ENCODE measurements at places on chromosomes 3 and 15.

DNA sequence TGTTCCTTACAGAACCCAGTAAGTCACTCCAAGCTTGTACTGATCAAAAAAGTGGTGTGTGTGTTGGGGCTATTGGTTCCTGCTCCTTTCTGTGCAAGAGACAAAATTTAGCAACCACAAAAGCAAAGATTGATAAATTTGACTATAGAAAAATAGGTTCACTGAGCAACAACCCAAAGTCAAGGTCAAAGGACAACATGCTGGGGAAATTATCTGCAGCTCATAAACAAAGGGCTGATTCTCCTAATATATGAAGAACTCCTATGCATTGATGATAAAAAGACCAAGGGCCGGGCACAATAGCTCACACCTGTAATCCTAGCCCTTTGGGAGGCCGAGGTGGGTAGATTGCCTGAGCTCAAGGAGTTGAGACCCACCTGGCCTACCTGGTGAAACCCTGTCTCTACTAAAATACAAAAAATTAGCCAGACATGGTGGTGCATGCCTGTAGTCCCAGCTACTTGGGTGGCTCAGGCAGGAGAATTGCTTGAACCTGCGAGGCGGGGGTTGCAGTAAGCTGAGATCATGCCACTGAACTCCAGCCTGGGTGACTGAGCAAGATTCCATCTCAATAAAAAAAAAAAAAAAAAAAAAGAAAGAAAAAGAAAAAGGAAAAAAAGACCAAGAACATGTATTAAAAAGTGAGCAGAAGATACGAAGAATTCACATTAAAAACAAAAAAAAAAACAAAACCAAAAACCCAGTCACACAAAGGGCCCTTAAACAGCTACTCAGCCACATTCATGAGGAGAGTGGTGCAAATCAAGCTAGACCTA, 29.8 kb downstream of the PPCDC start:
- no peak for DNase-seq

DNA sequence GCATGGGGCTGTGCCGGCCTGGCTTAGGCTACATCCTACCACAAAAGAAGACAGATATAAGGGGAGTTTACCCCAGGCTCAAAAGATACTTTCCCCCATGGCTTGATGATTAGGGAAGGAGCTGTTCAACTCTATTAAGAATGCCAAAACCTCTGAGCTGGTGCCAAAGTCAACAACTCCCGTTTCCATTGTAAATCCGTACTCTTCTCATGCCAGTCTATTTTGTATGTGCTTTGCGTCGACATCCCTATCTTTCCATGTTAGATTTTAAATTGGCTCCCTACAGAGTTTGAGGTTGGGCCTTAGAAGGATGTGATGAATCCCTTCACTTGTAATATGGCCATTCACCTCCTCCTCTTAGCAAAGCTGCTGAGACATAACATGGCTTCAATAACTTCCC, 46.9 kb downstream of the RLBP1 start:
- no peak for DNase-seq

GRCh38 chr3:67601919-67602608, 52.3 kb downstream of the SUCLG2 start:
- no peak for DNase-seq

DNA sequence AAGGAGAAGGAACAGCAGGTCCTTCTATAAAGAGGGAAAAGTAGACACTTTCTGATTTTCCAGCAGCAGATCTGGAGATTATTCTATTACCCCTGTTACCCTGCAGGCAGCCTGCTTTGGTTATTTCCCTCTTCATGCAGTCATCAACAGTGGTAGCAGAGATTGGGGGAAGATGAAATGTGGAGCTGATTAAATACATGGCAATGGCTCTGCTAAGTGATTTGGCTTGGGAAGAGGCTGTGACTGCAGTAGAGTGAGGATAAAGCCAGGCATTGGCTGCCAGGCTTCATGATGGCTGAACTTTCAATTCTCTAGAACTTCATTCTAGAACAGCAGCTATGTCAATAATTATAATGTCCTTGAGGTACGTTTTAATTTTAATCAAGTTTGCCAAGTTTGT, 29.1 kb downstream of the PTX3 start:
- DNase-seq = no peak

DNA sequence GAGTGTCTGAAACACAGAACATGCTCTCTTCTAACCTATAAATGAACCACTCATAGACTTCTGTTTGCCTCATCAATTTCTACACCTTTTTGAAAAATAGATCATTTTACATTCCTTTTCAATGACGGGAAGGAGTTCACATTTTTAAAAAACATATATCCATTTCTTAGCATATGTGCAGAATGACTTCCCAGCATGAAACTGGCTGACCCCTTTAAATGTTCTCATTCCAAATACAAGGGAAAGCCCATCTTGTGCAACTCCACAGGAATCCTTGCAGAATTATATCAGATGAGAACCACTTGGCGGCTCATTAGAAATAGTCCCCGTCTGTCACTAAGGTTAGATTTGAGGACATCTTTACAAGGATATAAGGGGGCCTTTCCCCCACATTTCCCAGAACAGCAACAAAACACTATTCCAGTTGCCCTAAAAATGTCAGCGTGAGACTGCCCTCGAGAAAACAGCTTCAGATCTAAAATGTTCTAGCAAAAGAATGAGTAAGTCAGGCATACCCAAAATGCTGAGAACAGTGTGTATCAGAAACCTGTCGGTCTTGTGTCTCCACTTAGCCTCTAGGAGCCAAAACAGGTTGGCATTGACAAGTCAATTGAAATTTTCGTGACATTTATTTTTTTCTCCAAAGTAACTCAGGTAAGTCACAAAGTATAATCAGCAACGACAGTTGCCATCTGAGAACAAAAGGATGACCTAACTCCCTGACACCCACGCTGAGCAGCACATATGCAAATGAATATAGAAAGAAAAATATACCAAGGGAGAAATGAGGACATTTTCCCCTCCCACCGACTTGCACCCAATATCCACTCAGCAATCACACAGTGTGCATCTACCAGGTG, 63.1 kb downstream of the FOXP1 start:
- DNase-seq = no peak

GRCh38 chr3:179565496-179565895, 2.8 kb downstream of the ACTL6A start:
- DNase-seq = no peak

GRCh38 chr3:188956839-188957489, 214.8 kb upstream of the TPRG1 start:
- peak; percentile 31 for DNase-seq

DNA sequence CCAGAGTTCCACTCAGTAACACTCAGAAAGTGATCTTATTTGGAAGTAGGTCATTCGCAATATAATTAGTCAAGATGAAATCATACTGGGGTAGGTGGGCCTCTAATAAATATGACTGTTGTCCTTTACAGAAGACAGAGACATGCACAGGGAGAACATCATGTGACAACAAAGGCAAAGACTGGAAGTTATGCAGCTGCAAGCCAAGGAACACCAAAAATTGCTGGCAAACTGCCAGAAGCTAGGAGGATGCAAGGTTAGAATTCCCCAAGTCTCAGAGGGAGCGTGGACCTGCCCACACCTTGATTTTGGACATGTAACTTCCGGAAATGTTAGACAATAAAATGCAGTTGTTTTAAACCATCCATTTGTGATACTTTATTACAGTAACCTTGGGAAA, 471.5 kb upstream of the AGTR1 start:
- no peak for DNase-seq

DNA sequence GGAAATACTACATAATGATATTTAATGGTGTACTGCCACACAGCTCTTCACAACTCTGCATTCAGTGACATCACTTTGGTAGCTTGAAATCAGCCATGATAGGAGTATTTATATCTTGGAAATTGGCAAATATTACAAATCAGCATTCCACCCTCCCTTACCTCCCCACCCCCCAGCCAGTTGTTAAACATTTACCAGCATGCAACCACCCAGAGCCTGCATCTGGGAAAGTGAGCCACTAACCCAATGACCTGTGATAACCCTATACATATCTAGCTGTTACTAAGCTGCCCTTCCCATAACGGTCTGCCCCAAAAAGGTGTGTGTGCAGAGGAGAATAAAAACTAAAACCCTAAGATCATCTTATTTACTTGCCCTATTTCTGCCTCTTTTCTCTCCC, 44.6 kb upstream of the SATB1 start:
- DNase-seq = no peak

DNA sequence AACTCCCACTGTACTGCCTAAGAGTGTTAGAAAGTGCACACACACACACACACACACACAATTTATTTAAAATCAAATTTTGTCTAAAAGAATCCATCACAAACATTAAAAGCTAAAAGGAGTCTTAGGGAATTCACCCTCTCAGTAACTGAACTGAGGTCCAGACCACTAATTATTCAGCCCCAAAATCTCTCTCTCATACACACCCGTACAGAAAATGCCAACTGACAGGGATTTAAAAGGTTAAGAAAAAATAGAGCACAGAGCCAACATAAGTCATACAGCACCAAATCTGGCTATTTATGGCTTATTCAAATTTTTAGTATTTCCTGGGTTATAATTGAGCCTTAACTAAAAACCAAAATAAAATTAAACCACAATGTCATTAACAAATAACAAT, 20.7 kb downstream of the GBE1 start:
- DNase-seq = no peak

- no peak for DNase-seq
Observed at GRCh38 chr3:71956069-71956340, 171.1 kb upstream of the PROK2 start.

- no peak for DNase-seq
Observed at GRCh38 chr3:62870321-62870720, 4.9 kb downstream of the CADPS start.

- DNase-seq = no peak
Observed at GRCh38 chr15:99957642-99958013, 224.4 kb upstream of the LYSMD4 start.

DNA sequence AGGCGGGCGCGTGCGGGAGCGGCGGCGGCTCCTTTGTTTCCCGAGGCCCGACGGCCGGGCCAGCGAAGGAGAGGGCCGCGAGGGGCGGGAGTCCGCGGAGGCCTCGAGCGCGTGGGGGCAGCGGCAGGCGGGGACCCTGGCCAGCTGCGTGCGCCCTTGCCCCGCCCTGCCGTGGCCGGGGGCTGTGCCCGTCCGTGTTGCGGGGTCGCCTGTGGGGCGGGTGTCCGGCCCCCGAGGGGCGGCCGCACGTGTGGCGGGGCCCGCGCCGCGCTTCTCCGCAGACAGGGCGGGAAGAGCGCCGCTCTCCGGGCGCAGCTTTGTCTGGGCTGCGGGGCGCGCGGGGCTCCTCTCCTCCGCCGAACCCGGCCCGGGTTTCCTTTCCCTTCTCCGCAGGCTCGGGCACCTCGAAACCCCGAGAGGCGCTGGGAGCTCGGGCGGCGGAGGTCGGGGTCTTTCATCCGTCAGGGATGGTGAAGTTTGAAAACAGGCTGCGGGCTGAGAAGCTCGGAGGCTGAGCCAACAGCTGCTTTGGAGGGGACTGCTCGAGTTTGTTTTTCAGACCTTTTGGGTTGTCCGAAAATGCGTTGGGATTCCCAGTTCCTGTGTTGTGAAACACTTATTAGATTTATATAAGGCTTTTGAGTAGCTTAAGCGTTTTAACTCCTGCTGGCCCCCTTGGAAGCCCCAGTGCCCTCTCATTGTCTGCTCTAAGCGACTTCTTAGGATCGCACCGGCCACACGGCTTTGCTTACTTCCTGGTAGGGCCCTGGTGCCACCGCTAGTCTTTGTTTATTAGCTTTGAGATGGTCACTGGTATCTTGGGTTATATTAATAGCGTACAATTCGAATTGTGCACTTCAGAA, 817 bp downstream of the USP3 start:
- peak; percentile 25 for DNase-seq

GRCh38 chr15:45456212-45457106, 66.1 kb downstream of the SLC30A4 start:
- DNase-seq = no peak

- DNase-seq = peak; percentile 64
Observed at GRCh38 chr3:13420045-13420830, at the start of gene NUP210. TSS of gene NUP210 (minus strand) at chr3:13420322. CDS start at chr3:13420226, 96 bp downstream.

DNA sequence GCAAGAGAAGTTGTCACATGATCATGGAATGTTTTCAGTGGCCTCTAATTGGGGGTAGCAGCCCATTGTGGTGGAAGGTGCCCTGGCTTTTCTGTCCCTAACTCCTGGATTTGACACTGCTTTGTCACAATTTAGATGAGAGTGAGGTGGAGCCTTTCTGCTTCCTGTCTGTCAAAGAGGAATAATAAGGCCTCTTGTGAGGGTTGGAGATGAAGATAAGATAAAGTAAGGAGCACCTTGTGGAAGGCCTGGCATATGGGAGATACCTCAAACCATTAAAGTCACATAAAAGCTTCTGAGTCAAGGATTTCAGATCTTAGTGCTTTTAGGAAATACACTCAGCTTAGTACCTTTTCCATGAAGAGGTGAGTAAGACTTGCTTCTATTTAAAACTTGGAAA, 172.6 kb upstream of the FAM3D start:
- no peak for DNase-seq

DNA sequence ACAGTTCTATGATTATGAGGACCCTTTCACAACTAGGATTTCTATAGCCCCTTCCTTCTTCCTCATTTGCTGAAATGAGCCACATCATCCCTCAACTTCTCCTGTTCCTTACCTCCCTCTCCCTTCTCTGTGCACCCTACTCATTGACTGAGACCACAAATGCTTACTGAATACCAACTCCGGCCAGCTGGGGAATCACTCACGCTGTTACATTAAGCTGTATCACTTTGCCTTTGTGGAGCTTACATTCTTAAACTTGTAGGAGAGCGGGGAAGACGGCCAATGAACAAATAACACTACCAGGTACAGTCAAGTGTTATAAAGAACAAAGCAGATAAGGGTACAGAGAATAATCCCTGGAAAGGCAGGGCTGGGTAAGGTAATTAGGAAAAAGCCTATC, 5.7 kb downstream of the SUCLG2 start:
- DNase-seq = no peak

- DNase-seq = no peak
Observed at GRCh38 chr3:128495435-128495970, 2.5 kb upstream of the GATA2 start.

DNA sequence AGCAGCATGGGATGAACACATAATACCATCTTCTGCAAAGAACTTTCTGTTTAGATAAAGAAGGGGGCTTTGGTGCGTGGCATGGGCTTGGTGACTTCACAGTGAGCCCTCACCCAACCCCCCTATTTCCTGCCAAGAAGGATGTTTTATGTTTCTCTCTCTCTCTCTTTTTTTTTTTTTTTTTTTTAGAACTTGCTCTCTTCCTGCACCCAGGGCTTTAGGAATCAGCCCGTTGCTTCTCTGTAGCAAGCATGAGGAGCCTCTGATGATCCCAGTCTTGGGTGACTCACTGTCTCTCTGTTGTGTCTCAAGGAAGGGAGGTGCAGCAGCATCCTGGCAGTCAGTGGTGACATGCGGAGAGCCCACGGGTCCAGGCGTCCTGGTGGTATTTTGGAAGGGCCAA, 49.1 kb downstream of the CCK start:
- DNase-seq = no peak

- DNase-seq = no peak
Observed at GRCh38 chr3:100047455-100048141, 66.7 kb downstream of the FILIP1L start.

- DNase-seq = peak; percentile 3
Observed at GRCh38 chr15:97234851-97235610, 725.5 kb upstream of the ARRDC4 start.

- no peak for DNase-seq
Observed at GRCh38 chr3:72368331-72368975, 479.8 kb downstream of the SHQ1 start.

GRCh38 chr3:3799173-3800079, at the start of gene LRRN1:
TSS of gene LRRN1 (plus strand) at chr3:3799431. CDS start at chr3:3844642, 45,211 bp downstream.
- no peak for DNase-seq
